ENCODE measurements at places on chromosomes 6 and 20.

GRCh38 chr6:164195942-164196281, 781.4 kb downstream of the QKI start:
- DNase-seq: no peak

DNA sequence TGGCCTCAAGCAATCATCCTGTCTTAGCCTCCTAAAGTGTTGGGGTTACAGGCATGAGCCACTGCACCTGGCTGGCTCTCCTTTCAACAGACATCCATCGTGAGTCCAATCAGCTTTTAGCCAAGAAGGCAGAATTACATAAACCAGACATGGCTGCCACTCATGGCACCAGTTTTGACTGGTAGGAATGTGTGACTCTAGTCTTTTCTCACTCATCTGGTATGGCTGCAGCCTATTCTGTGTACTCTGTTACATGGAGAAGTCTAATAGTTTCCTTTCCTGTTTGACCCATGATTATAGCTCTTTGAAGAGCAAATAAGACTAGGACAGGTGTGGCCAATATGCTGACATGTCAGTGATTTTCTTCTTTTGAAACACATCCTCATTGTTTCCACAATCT, 27.0 kb upstream of the RNF144B start:
- DNase-seq: no peak

DNA sequence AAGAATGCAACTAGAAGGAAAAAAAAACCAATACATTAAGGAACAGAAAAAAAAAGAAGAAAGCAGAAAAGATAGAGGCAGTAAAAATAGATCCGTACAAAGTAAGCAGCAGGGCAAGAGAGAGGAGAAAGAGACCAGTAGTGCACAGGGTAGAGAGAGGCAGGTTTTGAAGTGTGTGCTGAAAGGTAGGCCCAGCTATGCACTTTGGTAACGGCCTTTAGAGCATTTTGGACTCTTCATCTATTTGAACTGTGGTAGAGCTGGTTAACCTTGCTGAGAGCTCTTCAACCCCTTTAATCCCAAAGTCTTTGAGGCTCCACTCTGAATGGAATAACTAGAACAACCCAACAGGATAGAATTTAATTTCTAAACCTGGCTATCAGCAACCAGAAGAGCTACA, 45.2 kb downstream of the ADGRB3 start:
- DNase-seq: no peak

- no peak for DNase-seq
These were observed 33.3 kb upstream of the CITED2 start for GRCh38 chr6:139407718-139408222.

DNA sequence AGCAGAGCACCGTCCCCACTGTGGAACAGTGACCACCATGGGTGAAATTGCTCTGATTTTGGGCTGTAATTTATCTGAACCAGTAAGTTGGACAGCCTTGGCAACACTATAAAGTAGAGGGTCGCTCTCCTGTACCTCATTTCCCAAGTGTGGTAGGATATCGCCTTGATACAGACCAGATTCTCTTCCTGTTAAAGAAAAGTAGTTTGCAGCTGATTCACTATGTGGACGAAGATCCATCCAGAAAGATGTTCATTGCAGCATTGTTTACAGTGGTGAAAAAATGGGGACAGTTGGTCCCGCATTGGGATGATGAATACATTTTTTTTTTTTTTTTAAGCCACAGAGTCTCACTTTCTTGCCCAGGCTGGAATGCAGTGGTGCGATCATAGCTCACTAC, 74.3 kb downstream of the SLX4IP start:
- DNase-seq: no peak
